Kidney (tissue), 22 donors: ENCODE measurements at places on chromosomes 6 and 20.

DNA sequence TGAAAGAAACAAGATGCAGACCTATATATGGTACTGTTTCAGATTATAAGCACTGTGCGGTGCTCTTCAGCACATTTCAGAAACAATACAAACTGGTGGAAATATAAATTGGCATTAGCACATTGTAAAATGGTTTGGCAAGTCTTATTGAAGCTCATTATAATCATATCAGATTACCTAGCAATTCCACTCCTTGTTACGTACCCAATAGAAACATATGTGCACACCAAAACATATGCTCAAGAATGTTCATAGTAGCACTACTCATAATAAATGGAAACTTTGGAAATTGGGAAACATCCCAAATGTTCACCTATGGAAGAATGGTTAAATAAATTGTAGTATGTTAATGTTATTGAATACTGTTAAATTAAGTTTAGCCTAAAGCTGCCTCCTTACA lies 54.9 kb upstream of the PLEKHG1 start:
- DNase-seq: no peak

GRCh38 chr20:47316776-47317126 lies 39.7 kb downstream of the ZMYND8 start:
- DNase-seq: no peak

DNA sequence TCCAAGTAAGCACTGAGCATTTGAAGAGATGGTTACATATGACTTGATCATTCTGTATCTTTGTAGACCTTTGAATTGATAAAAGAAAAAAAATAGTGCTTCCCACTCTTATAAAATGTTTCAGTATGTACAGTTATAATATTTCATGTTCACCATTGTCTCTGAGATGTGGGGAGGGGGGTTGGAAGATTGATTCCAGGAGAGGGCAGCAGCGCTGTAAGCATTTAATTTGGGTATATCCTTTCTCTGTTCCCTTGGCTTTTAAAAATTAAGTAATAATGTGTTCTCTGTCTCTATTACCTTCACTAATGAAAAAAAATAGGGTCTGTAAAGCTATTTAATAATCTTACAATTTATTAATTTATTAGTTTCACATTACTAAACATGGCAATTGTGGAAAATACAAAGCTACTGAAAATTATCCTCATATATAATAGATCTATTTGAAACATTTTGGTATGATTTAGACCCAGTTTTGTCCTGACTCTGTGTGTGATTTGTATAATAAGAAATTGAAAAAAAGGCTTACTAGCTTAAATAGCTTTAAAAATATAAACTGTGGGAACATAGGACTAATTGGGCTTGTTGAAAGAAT lies 341.2 kb downstream of the CDKAL1 start:
- no peak for DNase-seq

DNA sequence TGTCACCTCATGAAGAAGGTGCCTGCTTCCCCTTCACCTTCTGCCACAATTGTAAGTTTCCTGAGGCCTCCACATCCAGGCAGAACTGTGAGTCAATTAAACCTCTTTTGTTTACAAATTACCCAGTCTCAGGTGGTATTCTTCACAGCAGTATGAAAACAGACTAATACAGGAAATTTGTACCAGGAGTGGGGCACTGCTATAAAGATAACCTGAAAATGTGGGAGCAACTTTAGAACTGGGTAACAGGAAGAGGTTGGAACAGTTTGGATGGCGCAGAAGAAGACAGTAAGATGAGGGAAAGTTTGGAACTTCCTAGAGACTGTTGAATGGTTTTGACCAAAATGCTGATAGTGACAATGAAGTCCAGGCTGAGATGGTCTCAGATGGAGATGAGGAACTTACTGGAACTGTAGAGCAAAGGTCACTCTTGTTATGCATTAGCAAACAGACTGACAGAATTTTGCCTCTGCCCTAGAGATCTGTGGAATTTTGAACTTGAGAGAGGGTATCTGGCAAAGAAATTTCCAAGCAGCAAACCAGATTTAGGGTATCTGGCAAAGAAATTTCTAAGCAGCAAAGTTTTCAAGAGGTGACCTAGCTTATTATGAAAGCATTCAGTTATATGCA lies 23.5 kb upstream of the COL21A1 start:
- DNase-seq: no peak

DNA sequence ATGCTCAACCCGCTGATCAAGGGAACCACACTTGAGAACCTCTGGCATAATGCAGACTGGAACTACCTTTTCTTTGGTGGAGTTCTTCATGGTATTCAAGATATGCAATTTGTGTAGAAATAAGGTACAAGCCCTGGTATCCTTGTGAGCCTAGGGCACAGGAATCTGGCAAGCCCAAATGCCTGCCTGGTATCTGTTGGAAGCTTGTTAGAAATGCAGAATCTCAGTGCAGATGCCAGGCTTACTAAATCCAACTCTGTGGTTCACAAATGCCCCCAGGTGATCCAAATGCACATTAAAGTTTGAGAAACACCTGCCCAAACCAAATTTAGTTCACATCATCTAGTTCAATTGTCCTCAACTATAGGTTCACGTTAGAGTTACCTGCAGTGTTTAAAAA lies 159.8 kb upstream of the LAMP5 start:
- DNase-seq: no peak

DNA sequence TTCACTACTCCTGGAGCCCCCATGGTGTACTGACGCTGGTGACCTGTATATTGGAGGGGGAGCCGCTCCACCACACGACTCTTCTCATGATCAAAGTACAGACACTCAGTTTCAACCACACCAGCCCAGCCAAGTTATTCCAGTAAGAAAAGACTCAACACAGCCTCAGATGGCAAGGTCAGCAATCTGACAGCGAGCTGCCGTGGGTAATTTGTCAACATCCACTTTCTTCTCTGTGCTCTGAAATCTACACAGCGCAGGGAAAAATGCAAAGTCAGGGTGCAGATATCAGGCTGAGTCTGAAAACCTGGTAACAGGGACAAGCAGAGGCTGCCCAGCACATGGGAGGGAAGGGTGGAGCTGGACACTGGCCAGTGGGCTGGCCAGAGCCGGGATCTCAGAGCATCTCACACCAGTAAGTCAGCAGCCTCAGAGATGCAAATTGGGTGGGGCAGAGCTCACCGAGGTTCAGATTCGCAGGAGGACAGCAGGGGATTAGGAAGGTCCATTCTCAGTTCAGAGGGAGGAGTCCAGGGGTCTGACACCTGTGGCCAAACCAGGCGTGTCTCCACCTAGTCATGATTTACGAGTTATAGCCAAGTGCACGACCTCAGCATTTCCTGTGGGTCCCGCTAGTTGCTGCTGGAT lies 44.5 kb upstream of the RPS6KA2 start:
- no peak for DNase-seq
